ENCODE measurements at places on chromosomes 1 and 21.

- peak; percentile 20 for DNase-seq
Observed at GRCh38 chr1:51877434-51878307, 856 bp downstream of the NRDC start.

DNA sequence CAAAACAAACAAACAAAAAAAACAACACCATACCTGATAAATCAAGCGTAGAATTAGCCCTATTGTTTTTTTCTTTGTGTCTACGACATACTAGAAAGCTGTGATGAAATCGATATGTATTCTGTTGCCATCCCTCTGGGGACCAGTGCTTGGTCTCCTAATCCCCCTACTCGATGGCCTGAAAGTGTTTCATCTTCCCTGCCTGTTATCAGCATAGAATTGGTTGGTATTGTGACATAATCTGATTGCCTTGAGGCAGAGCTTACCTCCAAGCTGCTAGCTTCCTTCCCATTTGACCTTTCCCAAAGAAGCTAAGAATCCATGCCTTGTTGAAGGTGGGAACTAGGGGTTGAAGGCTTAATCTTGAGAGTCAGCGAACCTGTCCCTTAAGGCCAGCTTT is 40.7 kb upstream of the PIGV start:
- DNase-seq: no peak

DNA sequence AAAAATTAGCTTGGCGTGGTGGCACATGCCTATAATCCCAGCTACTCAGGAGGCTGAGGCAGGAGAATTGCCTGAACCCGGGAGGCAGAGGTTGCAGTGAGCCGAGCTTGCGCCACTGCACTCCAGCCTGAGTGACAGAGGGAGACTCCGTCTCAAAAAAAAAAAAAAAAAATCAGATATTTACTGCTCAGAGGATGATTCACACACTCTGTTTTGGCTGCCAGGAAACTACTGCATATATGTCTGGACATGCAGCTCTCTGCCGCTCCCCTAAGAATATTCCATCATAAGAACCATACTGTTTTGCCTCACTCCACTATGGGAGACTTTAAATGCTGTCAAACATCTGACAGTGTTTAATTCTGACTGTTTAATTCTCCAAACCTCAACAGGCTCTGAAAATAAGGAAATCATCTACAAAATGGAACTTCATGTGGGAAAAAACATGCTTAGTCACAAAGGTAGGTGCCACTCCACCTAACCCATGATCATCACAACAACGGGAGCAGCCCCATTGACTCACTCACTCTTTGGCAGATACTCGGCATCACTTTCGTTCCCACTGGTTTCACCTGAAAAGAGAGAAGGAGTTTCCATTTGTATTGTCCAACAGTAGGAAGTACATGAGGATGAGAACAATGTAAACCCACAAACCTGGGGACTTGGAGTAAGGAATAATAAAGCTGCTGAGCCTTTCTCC is 29.3 kb upstream of the BCAS2 start:
- peak; percentile 35 for DNase-seq

- peak; percentile 100 for DNase-seq
Observed at GRCh38 chr1:225700164-225700821, 47.4 kb upstream of the ENAH start.

DNA sequence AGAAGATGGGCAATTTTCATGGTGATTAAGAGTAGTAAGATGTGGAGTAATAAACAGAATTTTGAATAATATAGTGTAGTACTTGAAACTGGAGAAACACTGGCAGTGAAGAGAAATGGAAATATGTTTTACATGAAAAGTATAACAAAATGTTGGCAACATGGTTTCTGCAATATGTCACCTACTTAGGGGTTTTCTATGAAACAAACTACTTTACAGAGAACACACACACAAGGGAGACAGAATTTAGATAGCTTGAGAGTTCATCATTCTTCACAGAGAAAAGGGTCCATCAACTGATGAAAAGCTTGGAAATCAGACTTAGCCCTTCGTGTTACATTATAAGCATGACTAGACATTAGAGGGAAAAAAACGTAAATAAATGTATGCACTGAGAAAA is 135.2 kb downstream of the EIF4G3 start:
- DNase-seq: no peak

- DNase-seq: peak; percentile 81
Observed at GRCh38 chr21:41283211-41283818, 33.3 kb upstream of the FAM3B start.

GRCh38 chr1:235011064-235011598 is 117.5 kb downstream of the TOMM20 start:
- DNase-seq: no peak

DNA sequence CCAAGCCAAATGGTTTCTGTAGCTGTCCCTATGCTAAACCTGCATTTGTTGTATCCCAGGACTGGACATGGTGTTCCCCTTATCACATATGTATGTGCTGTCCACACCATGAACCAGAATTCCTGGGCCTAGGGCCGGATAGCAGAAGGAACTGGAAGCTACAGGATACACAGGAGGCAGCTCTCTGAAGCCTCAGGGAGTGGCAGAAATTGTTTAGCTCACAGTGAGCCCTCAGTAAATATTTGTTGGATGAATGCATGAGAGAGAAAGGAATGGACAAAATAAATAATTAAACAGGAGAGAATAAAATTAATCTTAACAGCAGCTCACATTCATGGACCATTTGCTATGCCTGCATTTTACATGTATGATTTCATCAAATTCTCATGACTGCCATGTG is 2.1 kb downstream of the NIPAL3 start:
- peak; percentile 52 for DNase-seq

GRCh38 chr1:59146651-59147358 is 150.1 kb upstream of the FGGY start:
- DNase-seq: no peak

- peak; percentile 48 for DNase-seq
Observed at GRCh38 chr1:150928286-150928685, 2.1 kb downstream of the SETDB1 start.

GRCh38 chr1:16413191-16413590 is 24.0 kb downstream of the SPATA21 start:
- no peak for DNase-seq

DNA sequence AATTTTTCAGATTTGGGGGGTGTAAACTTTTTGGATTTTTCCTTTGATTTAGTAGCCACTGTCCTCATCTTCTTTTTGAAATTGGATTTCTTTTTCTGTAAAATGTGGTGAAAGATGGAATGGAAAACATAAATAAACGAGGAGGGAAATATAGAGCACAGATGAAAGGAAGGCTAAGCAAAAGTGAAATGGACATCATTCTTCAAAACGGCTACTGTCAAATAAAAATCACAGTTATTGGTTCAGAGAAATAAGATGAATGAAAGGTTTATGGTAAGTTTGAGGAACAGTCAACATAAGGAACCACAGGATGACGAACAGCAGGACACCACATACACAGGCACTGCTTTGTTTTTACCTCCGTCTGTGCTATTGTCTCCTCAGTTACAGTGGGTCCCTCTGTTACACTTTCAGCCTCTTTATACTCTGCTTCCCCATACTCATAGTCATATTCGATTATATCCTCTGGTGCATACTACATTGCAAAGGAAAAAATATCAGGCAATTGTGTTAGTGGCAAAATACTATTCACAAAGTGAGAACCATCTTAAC is 82.4 kb downstream of the COL11A1 start:
- DNase-seq: no peak
